ENCODE measurements at places on chromosomes 6 and 20.

DNA sequence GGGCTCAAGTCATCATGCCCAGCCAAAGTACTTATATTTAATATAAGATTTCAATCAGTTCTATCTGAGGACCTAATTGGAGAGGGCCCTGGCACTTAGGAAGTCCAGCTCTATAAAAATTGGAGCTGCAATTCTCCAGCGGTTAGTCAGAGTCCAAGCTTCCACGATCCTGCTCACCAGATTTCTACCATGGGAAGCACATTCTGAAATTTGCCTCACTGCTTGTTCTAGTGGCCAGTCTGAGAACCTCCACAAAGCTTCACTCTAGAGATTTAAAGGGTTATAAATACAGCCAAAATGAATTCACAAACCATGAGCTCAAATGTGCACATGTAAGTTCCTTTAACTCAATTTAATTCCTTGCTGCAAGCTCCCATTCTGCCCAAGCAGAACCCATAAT, 33.5 kb downstream of the PNLDC1 start:
- peak; percentile 1 for DNase-seq

DNA sequence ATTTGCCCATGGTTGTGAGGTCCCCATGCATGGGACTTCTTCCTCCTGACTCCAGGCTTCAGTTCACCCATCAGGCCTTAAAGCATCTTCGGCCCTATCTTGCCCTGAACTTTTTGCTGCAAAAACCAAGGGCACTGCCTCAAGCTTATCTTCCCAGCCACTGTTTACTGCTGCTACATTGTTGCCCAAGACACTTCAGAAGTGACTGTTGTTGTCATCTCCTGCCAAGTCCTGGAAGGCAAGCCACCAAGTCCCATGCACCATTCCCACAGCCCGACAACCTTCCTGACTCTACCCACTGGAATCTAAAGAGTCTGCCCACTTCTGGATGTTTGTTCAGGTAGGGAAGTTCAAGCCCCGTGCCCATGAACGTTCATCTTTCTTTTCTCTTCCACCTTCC, 12.4 kb downstream of the BANF2 start:
- no peak for DNase-seq

DNA sequence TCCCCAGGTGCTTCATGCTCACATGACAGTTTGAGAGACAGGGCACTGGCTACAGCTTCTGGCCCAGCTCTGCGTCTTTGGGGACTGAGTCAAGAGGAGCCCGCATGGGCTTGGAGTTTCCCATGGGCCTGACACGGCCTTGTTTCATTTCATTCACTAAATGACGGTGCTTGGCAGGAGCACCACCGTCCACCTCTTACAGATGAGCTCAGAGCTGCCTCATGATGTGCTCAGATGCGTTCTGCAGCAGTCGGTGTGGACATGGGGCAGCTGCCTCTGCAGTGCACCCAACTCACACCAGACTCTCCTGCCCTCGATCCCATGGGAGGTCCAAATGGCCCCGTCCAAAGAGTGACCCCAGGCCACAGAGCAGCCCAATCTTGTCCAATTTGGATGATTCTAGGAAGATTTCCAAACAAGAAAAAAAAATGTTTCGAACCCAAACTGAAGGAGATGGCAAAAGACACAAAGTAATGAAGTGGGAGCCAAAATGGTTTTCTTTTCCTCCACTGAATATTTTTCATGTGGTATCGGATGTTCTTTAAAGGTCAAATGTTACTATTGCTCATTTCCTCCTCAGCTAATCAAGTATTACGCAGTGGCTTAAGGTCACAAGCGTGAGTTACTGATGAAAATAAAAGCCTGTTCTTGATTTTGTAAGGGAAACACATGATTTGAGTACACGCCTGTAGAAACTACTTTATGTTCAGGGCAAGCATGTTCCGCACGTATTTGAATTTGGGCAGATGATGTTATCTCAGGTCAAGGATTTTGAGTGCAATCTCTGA, 524.2 kb downstream of the CDH26 start:
- DNase-seq: no peak

DNA sequence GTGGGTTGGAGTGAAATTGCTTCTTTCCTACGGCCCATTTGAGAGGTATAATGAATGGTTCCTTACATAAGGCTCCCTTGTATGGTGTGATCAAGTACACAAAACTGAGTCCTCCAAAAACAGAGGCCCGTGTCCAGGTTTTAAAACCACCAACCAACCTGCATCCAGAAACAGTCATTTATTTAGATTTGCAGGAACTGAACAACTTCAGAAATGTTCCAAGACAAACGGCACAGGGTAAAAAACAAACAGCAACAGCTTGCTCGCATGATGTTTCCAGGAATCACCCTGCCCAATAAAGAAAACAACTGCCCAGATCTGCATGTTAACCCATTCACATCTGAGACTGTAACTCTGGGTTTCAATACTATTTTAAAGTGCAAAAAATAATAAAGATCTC, 40.2 kb upstream of the TRAM2 start:
- no peak for DNase-seq

DNA sequence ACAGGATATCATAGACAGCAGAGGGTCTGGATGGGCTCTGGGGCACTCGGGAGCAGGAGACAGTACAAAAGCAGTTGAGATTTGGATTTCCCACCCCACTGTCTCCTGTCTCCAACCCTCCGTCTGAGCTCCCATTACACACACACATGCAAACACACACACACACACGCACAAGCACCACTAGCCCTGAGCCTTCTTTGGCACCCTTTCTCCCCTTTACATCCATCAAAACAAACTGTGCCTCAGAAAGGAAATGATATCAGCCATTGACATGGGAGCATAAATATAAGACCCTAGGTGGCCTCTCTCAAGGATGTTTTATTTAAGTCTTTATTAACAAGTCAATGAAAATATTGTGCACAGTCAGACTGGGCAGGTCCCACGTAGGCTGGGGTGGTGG, 17.5 kb downstream of the TTBK1 start:
- no peak for DNase-seq

GRCh38 chr6:130167655-130168054, 55.1 kb downstream of the SAMD3 start:
- DNase-seq: no peak

DNA sequence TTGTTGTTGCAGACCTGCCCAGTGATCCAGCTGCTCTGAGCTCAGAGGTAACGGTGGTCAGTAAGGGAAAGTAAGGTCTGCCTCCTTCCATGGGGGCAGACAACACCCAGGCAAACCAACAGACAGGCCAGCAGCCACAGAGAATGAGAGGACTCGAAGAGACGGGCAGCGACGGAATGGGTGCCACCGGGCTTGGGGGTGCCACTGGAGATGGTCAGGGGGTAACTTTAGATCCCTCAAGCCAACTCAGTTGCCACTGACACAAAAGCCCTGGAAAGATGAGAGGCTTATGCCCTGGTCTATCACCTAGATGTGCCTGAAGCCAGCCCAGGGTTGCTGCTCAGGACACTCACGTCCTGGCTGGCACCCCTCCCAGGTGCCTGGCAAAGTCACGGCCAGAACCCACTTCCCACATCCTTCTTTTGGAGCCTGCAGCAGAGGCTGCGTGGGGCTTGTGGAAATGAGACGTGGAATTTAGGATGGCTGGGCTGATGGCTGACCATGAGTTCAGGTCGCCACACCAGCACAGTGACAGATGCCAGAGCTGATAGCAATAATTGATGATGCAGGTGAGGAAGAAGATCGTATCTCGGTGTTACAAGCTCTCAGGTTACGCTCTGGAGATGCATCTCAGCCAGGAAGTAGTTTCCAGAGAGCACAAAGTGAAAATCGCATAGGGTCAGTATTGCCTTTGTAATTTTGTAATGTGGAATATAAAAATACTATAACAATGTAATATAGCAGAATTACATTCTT, 209.1 kb downstream of the SYNDIG1 start:
- DNase-seq: no peak

- DNase-seq: no peak
Observed at GRCh38 chr6:166045173-166045859, 122.3 kb downstream of the TBXT start.

- no peak for DNase-seq
Observed at GRCh38 chr20:4967752-4968477, 33.4 kb downstream of the SLC23A2 start.

DNA sequence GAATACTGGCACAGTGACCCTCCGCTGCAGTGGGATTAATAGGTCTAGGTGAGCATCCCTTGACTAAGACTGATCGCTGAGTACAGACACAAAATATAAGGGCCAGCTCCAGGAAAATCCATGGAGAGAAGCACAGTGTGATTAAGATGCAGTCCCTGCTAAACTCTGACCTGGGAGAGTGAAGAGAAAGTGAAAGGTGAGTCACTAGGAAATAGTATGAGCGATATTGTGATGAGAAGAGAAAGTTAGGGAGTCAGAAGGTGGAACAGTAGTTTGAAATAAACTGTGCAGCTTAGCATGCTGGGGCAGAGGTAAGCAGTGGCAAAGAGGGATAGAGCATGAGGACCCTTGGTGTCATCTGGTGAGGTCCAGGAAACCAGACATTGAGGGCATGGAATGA, 278.6 kb upstream of the MAP3K7 start:
- no peak for DNase-seq

DNA sequence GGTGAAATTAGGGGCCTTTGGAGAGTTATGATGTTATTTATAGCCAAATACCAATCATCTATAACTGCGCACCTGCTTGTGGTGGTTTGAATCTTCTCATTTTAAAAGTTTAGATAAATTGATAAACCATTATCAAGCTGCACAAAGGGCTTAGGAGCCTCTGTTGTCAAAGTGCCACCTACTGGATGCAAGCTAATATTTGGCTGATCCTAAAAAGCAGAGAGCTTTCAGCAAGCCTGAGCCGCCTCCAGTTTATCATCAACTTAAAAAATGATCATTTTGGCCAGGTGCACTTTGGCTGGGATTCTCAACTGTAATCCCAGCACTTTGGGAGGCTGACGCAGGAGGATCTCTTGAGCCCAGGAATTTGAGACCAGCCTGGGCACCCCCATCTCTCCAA, 58.5 kb upstream of the ATXN1 start:
- peak; percentile 2 for DNase-seq

DNA sequence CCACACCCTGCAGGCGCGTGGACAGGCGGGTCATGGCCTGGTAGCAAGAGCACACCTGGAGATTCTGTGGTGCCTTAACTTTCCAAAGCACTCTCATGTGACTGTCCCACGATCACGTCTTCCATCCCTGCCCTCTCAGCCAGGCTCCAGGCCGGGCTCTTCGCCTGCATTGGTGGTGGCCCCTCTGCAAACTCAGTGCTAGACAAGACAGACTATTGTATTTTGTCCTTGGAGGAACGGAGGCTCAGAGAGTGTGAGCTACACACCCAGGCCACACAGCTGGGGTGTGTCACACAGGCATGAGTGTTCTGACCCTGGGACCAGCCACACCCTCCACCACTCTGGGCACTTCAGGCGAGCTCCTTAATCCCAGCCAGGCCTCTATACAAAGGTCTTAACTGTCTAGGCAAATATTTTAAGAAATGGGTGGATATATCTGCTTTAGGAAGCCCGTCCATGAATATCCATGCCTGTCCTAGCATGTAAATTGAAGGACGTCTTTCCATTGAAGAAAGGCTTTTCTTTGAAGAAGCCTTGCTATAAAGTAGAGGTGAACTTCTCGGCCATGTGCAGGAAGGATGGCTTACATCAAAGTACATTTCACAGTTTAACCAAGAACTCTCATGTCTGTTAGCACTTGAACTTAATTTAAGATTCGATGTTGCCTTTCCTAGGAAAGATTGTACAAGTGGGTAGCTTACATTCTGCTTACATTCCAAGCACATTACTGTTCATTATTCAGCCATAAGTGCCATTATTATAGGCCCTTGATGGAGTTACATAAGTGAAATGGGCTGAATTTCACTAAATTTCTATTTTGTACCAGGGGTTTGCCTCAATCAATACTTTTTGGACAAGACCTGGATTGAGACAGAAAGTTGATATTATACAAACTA, 263.9 kb downstream of the DLL1 start:
- peak; percentile 29 for DNase-seq

GRCh38 chr20:36548704-36549627, 7.6 kb downstream of the MYL9 start:
- DNase-seq: no peak

Measured in SW480 (cell line).